ENCODE measurements at places on chromosomes 16 and 17. TPM values are rescaled to one million over a fixed set of nuclear protein-coding genes. Genes with fewer than 3 reads are reported as not detected.

DNA sequence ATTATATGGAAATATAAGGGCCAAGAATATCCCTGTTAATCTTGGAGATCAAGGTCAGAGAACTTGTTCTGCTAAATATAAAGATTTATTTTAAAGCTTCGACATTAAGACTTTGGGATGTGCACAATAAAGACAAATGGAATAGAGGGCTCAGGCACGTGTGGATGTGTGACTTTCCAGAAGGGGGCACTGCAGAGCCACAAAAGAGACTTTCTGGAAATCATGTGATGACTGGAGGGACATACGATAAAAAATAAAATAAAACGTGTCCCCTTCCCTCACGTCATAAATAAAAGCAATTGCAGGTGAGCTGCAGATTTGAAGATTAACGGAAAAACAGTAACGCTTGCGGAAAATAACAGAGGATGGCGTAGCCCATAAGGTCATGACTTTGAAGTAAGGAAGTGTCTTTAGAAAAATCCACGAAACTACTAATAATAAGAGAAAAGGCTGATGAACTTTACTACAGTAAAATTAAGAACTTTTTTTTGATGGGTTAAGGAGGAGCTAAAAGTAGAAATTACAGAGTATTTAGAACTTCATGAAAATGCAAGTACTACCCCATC, 9.4 kb upstream of the ENGASE start:
- peak; percentile 42 for DNase-seq

- DNase-seq: no peak
These were observed 23.7 kb upstream of the SPNS2 start for GRCh38 chr17:4475001-4475400.

DNA sequence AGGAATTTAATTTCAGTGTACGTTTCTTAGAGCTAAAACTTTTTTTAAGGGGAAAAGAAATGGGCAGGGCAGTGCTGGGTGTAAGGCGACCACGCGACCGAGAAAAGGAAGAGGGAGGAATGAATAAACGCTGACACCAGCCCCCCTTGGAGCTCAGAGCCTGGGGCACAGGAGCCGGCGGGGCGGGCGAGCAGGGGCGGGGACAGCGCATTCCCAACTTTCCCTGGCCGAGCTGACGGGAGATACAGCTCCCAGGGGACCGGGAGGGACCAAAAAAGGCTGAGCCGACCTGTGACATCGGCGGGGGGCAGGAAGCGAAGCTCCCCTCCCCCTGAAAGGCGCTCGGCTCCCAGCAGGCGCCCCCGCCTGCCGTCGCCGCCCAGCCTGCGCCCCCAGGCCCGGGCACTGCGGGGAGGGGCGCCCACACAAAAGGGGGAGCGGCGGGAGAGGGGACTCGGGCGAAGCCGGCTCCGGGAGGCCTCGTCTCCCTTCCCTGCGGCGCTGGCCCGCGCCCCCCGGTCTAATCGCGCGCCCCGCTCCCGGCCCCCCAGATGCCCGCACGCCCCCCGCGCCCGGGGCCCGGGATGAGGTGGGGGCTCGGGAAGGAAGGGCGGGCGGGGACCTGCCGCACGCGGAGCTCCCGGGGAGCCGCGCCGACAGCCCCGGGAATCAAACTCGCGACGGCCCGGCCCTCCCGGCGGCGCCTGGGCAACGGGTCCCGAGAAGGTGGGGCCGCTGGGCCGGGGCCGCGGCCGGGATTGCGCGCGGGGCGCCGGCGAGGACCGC, 622 bp downstream of the CUEDC1 start:
- no peak for DNase-seq

DNA sequence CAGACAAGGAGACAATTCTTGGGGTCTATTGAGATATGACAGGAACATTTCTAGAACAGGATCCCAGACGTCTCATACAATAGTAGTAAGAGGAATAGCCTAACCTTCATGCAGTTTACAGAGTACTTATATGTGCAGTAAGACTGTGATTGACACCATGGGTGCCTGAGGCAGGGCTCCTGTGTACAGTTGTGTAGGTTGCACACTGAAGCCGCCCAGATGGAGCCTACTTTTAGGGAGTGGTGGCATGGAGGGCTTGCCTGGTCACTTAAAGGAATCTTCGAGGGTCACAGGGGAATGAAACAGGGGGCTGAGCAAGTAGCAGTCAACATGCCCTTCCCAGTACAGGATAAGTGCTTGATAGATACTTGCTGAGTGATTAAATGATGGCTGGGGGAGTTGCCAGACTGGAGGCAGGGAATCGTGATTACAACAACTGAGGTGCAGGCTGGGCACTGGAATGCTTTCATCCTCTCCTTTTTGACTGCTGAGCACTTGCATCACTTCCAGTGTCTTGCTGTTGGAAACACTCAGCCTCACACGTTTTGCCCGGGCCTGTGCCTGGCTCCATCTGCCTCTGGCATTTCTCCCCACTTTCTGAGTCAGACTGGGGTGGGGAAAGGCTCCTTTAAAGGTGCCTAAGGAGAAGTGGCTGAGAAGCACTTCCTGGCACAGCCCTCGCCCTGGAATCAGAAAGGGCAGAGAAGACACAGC, 71.0 kb downstream of the COPRS start:
- DNase-seq: no peak

DNA sequence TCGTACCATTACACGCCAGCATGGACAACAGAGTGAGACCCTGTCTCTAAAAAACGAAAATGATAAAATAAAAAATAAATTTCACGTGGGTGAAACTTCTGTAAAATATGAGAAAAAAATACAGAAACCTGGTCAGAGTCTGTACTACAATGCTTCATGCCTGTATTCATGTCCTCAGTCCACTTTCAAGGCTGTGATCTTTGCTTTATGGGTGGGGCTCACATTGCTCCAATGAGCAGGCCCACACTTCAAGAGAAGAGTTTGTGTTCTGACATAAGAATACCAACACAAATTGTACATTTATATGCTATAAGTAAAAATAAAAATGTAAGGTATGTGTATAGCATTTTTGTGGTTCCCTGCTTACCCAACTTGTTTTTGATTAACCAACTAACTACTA, 32.2 kb upstream of the ABCA3 start:
- DNase-seq: no peak

DNA sequence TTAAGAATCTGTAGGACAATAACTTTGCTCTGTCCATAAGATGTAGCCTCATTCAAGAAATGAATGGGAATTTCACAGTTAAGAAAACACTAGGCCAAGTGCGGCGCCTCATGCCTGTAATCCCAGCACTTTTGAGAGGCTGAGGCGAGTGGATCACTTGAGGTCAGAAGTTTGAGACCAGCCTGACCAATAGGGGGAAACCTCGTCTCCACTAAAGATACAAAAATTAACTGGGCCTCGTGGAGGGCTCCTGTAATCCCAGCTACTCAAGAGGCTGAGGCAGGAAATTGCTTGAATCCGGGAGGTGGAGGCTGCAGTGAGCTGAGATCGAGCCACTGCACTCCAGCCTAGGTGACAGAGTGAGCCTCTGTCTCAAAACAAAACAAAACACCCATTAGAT, 19.9 kb upstream of the RSL1D1 start:
- no peak for DNase-seq

DNA sequence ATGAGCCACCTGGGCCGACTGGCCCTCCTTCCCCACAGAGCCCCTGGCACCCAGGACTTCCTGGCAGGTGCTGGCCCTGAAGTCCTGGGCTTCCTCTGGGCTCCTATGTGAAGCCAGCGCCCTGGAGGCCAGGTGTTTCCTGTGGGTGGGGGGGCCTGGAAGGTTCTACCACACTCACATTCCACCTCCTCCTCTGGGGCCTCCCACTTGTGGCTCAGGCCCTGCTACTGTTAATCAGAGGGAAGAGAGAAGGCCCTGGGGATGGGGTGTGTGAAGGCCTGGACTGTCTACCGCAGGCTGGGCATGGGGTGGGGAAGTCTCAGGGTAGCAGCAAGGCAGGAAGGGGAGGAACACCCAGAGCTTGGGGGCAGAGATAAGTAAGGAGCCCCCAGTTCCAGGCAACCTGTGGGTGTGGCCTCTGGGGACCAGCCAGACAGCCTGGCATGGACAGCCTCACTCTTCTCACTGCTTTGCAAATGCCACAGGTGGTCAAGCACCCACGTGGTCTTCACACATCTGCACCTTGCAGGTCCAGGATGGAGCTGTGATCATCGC, 111.9 kb upstream of the TNRC6C start:
- DNase-seq: peak; percentile 61

GRCh38 chr16:11675561-11676511, 7.6 kb downstream of the SNN start:
- no peak for DNase-seq

DNA sequence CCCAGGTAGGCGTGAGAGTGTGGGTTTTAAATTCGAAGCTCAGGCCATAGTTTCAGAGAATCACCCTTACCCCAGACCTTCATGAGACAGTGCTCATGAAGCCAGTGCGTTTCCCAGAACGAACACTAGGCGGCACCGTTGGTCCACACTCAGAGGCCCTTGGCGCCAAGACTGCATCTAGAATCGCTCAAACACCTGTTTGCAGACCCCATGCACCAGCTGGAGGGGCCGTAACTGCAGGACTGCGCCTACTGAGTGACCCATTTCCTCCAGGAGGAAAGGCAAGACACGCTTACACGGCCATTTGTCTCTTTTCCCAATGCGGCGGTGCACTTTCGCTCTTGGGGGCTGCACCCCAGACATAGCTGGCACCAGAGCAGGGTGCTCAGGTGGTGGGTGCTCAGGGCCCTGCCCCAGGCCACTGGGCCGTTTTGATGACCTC, 34.0 kb downstream of the ADGRG5 start:
- DNase-seq: peak; percentile 86

- peak; percentile 35 for DNase-seq
These were observed 1.7 kb downstream of the RAD51D start for GRCh38 chr17:35117984-35118383.

- DNase-seq: no peak
These were observed 441 bp downstream of the CMTM4 start for GRCh38 chr16:66695935-66696668.

DNA sequence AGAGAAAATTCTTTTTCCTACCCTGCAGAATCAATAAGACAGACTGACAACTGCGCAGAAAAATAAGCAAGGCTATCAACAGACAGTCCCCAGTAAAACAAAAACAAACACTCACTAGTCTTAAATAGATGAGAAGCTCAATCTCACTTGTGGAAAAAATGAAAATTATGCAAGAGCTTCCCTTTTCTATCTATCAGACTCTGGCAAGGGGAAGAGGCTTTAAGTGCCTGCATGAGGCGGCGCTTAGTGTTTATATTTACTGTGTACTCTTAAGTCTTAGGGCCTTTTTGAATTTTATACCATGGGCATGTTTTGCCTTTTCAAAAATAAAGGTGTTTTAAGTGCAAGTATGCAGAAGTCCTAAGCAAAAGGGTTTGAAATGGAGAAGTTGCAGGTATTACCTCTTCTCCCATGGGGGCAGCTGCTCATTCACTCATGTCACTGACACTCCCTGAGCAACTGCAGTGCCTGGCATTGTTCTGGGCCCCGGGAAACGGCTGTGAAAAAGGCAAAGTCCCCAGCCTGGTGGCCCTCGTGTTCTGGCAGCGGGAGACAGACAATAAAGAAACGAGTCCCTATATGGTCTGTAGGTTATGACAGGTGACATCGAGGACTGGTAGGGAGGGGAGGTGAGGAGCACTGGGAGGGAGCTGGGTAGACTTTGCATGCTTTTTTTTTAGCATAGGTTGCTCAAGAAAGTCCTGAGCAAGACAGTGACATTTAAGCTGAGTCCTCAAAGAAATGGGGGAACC, 35.2 kb downstream of the HSBP1 start:
- DNase-seq: no peak

- no peak for DNase-seq
These were observed 375.3 kb downstream of the WWOX start for GRCh38 chr16:78474762-78475161.

- DNase-seq: no peak
These were observed 18.5 kb downstream of the SEC14L5 start for GRCh38 chr16:4976611-4977145.

DNA sequence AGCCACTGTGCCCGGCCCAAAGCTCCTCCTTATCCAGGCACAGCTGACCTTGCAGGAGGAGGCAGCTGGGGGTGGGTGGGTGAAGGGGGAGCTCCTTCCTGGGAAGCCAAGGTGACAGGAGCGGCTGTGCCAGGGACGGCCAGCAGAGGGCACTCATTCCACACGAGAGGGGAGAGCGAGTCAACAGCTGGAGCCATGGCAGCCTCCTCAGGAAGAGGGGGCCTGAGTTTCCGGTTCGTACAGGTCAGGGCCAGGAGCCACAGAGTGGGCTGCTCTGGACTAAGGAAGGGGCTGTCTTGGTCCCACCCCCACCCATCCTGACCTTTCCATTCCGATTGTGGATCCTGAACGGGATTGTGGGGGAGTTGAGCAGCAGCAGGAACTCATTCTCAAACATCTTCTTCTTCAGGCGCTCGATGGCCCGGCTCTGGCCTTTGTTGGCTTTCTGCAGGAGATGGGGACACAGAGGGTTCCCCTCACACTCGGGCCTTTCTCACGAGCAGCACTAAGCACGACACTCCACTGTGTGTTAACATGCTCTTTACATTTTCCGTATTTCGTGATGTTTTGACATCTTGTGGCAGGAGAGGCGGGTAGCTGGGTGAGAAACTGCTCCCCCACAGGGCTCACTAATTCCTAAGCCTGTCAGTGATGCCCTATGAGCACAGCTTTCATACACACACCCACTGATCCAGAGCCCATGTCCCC, 61.6 kb downstream of the TIMM22 start:
- DNase-seq: peak; percentile 64

- DNase-seq: no peak
These were observed 32.4 kb downstream of the CCL4 start for GRCh38 chr17:36136036-36136435.

The DYNLRB2 gene
- total RNA-seq: not detected

The KRTAP1-1 gene
- total RNA-seq: not detected

The TBC1D3K gene
- not detected for total RNA-seq

The GAN gene
- 14.0 TPM for total RNA-seq

The MYH4 gene
- total RNA-seq: not detected

The PRSS53 gene
- 8.2 TPM for total RNA-seq

The KCNG4 gene
- total RNA-seq: not detected
